ENCODE measurements at places on chromosomes 7 and 10. TPM values are rescaled to one million over a fixed set of nuclear protein-coding genes. Genes with fewer than 3 reads are reported as not detected.

NUTM2A gene
- total RNA-seq = 0.84 TPM

MOGAT3 gene
- not detected for total RNA-seq

ADCY1 gene
- total RNA-seq = under 0.01 TPM

EN2 gene
- not detected for total RNA-seq

H2BK1 gene
- total RNA-seq = not detected

ADAP1 gene
- 24.3 TPM for total RNA-seq

PSD gene
- 4.1 TPM for total RNA-seq

TAS2R41 gene
- total RNA-seq = 2.0 TPM

TMEM236 gene
- total RNA-seq = under 0.01 TPM

ZNF853 gene
- 3.8 TPM for total RNA-seq

LLCFC1 gene
- not detected for total RNA-seq

BTBD16 gene
- total RNA-seq = not detected

WDFY4 gene
- 28.9 TPM for total RNA-seq

UNCX gene
- not detected for total RNA-seq

AEBP1 gene
- total RNA-seq = 5.4 TPM

CELF2 gene
- total RNA-seq = 135 TPM

HOXA6 gene
- total RNA-seq = not detected

SPDYE2B gene
- 0.21 TPM for total RNA-seq

SLC18A2 gene
- 2.8 TPM for total RNA-seq

NEUROG3 gene
- not detected for total RNA-seq

MUC3A gene
- total RNA-seq = not detected

FKBP6 gene
- total RNA-seq = not detected

NRBF2 gene
- 26.2 TPM for total RNA-seq

LRRC4 gene
- total RNA-seq = 1.3 TPM

OR2A5 gene
- under 0.01 TPM for total RNA-seq

AFAP1L2 gene
- 0.94 TPM for total RNA-seq

PLXDC2 gene
- total RNA-seq = 46.2 TPM

UPK3BL2 gene
- 15.0 TPM for total RNA-seq

ADAM12 gene
- 1.7 TPM for total RNA-seq

FEZF1 gene
- total RNA-seq = not detected

C10orf53 gene
- total RNA-seq = not detected

ACTL6B gene
- total RNA-seq = not detected
